Chondrocyte (in vitro differentiated cells): ENCODE measurements at places on chromosomes 3 and 15. TPM values are rescaled to one million over a fixed set of nuclear protein-coding genes. Genes with fewer than 3 reads are reported as not detected.

Gene TICRR
- total RNA-seq: 2.2 to 3.5 TPM (median 2.4 TPM) in 3 replicates

Gene EHD4
- total RNA-seq: 23.2 to 23.9 TPM (median 23.8 TPM) in 3 replicates

DNA sequence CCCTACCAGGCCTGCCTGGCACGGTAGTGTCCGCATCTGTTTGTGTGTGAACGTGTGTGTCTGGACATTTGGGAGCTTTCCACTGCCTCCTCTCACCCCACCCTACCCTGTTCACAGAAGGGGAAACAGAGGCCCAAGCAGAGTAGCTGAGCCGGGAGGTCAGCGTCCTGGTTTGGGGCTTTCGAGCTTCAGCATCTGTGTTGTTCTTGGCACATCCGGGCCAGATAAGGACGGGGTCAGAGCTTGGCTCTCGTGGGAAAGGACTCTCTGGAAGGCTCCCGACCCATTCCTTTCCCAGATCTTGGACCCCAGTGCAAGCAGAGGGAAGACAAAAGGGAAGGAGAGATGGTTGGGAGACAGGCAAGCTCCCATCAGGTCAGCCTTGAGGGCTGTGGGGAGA lies 6.3 kb upstream of the PTH1R start:
- H3K27ac ChIP-seq: no peak overlapping the region
- peaks cover 41% of the 10 kb centered on the region for H3K4me1 ChIP-seq
- no peak for DNase-seq
- no peak overlapping the region for H3K4me3 ChIP-seq
- H3K27me3 ChIP-seq: peaks cover 17% of the 10 kb centered on the region

GRCh38 chr3:53236112-53236841 lies 19.5 kb downstream of the TKT start:
- peak overlapping the region; percentile 97 for H3K27ac ChIP-seq
- H3K27me3 ChIP-seq: no peaks in the 10 kb centered on the region
- H3K36me3 ChIP-seq: peaks cover 26% of the 10 kb centered on the region
- peaks cover 51% of the 10 kb centered on the region for H3K4me1 ChIP-seq

Gene ARL6
- total RNA-seq: 4.5 to 8.0 TPM (median 4.7 TPM) in 3 replicates

Gene NR2E3
- total RNA-seq: not detected in 3 replicates

Gene ROPN1
- not detected in 3 replicates for total RNA-seq

DNA sequence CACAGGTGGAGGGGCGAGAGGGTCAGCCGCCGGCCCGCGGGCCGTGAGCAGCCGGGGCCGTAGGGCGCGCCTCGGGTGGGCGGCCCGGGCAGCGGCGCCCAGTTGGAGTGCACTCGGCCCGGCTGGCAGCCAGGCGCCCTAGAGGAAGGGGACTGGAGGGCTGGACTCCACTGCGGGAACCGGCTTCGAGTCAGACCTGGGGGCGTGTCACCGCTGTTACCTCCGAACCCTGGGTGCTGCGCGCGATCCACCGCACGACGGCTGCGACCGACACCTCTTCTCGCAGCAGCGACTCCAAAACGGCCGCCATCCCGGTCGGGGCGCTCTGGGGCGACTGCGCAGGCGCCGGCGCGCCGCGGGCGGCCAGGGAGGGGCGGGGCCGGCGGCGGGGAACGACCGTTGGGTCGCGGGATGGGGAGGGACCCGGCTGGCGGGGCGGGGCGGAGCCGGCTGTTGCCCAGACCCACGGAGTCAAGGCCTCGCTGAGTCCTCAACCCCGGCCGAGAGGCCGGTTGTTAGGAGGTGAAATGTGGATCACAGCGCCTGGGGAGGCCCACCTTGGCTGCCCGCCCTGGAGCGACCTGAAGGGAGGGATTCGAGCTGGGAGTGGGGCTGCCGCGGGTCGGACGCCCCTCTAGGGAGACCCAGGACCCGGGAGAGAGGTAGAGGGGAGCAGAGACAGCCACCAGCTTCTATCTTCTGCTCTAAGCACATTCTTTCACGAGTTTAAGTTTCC lies at the start of gene CDAN1:
Gene CDAN1 (minus strand): TSS at position 336 of the 736 bp plus-strand sequence. CDS start 26 bp downstream, at position 310.
- peak within 1 kb of the TSS; percentile 87 for H3K27ac ChIP-seq
- peaks cover 25% of the 10 kb centered on the region for H3K4me1 ChIP-seq
- peak within 1 kb of the TSS; percentile 81 for H3K4me3 ChIP-seq
- no peaks in the 10 kb centered on the region for H3K27me3 ChIP-seq
- H3K36me3 ChIP-seq: peaks cover 8% of the 10 kb centered on the region

Gene TASOR
- 51.5 to 62.5 TPM (median 51.7 TPM) in 3 replicates for total RNA-seq

GRCh38 chr3:127784283-127784682 lies 38.0 kb downstream of the MGLL start:
- no peak overlapping the region for H3K27ac ChIP-seq
- no peak for DNase-seq
- H3K4me3 ChIP-seq: no peak overlapping the region
- peaks cover 68% of the 10 kb centered on the region for H3K4me1 ChIP-seq
- no peaks in the 10 kb centered on the region for H3K27me3 ChIP-seq
- peaks cover 8% of the 10 kb centered on the region for H3K36me3 ChIP-seq

DNA sequence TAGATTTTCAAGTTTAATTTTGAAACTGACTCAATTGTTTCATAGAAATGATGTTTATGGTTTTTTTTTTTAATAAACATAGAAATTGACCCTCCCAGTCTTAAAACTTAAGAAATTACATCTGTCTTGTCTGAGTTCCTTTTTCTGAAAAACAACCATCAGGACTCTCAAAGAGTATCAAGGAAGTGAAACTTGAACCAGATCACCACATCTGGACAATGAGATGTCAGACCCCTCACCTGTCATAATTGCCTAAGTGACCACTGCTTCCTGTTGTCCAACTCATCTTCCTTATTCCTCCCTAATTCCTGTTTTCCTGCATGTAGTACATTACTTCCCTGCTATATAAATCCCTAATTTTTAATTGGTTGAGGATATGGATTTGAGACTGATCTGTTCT lies 441.5 kb upstream of the ARHGEF26 start:
- H3K27ac ChIP-seq: no peak overlapping the region
- DNase-seq: no peak
- peaks cover 11% of the 10 kb centered on the region for H3K27me3 ChIP-seq
- H3K36me3 ChIP-seq: no peaks in the 10 kb centered on the region

GRCh38 chr15:82653483-82654168 lies 6.5 kb upstream of the CPEB1 start:
- no peaks in the 10 kb centered on the region for H3K36me3 ChIP-seq
- H3K27me3 ChIP-seq: peaks cover 35% of the 10 kb centered on the region
- no peak for DNase-seq
- no peak overlapping the region for H3K4me3 ChIP-seq
- no peak overlapping the region for H3K27ac ChIP-seq
- H3K4me1 ChIP-seq: no peaks in the 10 kb centered on the region

- H3K4me3 ChIP-seq: no peak overlapping the region
- peaks cover 11% of the 10 kb centered on the region for H3K4me1 ChIP-seq
- H3K27ac ChIP-seq: no peak overlapping the region
- H3K36me3 ChIP-seq: no peaks in the 10 kb centered on the region
- H3K27me3 ChIP-seq: no peaks in the 10 kb centered on the region
These were observed 15.6 kb upstream of the UBE2Q2 start for GRCh38 chr15:75827691-75828090.

Gene PIK3R4
- total RNA-seq: 16.9 to 28.0 TPM (median 17.7 TPM) in 3 replicates

DNA sequence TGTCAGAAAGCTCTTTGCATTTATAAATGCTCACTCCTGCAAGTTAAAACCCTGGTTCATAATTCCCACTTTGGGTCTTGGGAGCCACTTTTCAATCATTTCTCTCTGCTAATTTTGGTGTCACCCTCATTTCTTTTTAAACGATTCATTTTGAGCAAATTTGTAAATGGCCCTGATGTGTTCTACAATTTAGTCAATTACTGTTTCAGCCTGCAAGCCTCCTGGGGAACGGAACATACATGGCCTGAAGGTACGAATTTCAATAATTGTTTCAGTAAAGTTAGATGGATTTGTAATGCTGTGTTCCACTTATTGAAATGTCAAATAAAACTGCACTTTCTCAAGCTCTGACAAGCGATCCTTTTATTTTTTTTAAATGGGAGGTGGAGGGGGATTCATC lies 43.2 kb downstream of the MAP2K5 start:
- DNase-seq: no peak
- no peaks in the 10 kb centered on the region for H3K4me1 ChIP-seq
- peaks cover 19% of the 10 kb centered on the region for H3K36me3 ChIP-seq
- H3K27ac ChIP-seq: no peak overlapping the region
- no peak overlapping the region for H3K4me3 ChIP-seq

- no peaks in the 10 kb centered on the region for H3K27me3 ChIP-seq
- H3K36me3 ChIP-seq: no peaks in the 10 kb centered on the region
- no peak overlapping the region for H3K4me3 ChIP-seq
- peaks cover 9% of the 10 kb centered on the region for H3K4me1 ChIP-seq
These were observed 358.4 kb upstream of the NR2F2 start for GRCh38 chr15:95972041-95972553.

Gene VIPR1
- 5.8 to 17.0 TPM (median 6.1 TPM) in 3 replicates for total RNA-seq

Gene KLHL25
- total RNA-seq: 3.4 to 3.8 TPM (median 3.4 TPM) in 3 replicates

DNA sequence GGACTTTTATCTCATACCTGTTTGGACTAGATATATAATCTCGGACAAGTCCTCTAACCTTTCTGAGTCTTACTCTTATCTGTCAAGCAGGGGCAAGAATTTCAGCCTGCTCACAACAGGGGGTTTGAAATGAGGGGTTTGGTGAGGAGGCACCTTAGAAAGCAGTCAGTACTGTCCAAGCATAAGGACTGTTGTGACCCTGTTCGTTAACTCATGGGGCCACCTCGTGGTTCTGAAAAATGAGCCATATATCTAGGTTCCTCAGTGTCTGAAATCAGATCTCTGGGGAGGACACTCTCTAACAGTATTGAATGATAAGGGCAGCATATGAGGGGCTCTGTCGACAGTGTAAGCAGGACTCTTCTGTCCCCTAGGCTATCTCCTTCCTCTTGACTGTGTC lies 7.2 kb upstream of the TIMP4 start:
- peaks cover 7% of the 10 kb centered on the region for H3K4me1 ChIP-seq
- no peaks in the 10 kb centered on the region for H3K27me3 ChIP-seq
- H3K27ac ChIP-seq: no peak overlapping the region
- H3K4me3 ChIP-seq: no peak overlapping the region

- H3K27ac ChIP-seq: no peak overlapping the region
- no peak overlapping the region for H3K4me3 ChIP-seq
- H3K4me1 ChIP-seq: no peaks in the 10 kb centered on the region
- DNase-seq: no peak
- no peaks in the 10 kb centered on the region for H3K36me3 ChIP-seq
These were observed 179.6 kb downstream of the TBC1D5 start for GRCh38 chr3:17562845-17563244.

Gene CA12
- total RNA-seq: 6.7 to 7.9 TPM (median 6.9 TPM) in 3 replicates

GRCh38 chr15:89937365-89938350 lies 24.9 kb upstream of the ARPIN start:
- H3K36me3 ChIP-seq: no peaks in the 10 kb centered on the region
- no peak overlapping the region for H3K27ac ChIP-seq
- DNase-seq: no peak
- no peaks in the 10 kb centered on the region for H3K4me1 ChIP-seq
- no peak overlapping the region for H3K4me3 ChIP-seq
- peaks cover 2% of the 10 kb centered on the region for H3K27me3 ChIP-seq

GRCh38 chr3:15064835-15065549 lies at the start of gene MRPS25:
Gene MRPS25, minus strand, starts transcription at chr3:15065315. Its CDS starts 121 bp downstream, at chr3:15065194.
- H3K4me3 ChIP-seq: peak within 1 kb of the TSS; percentile 97
- peak; percentile 97 for DNase-seq
- H3K27ac ChIP-seq: peak within 1 kb of the TSS; percentile 98
- no peaks in the 10 kb centered on the region for H3K27me3 ChIP-seq
- peaks cover 2% of the 10 kb centered on the region for H3K36me3 ChIP-seq
- peaks cover 22% of the 10 kb centered on the region for H3K4me1 ChIP-seq

Gene STXBP5L
- not detected in 3 replicates for total RNA-seq

- peak overlapping the region; percentile 79 for H3K27ac ChIP-seq
- DNase-seq: no peak
- H3K4me3 ChIP-seq: no peak overlapping the region
- no peaks in the 10 kb centered on the region for H3K27me3 ChIP-seq
These were observed 55.4 kb downstream of the SETD2 start for GRCh38 chr3:47108546-47108945.
